ENCODE measurements at places on chromosomes 3 and 15.

- DNase-seq: no peak
These were observed 538.9 kb upstream of the GRM7 start for GRCh38 chr3:6321999-6322398.

GRCh38 chr3:13378155-13378554 is 42.0 kb downstream of the NUP210 start:
- no peak for DNase-seq

DNA sequence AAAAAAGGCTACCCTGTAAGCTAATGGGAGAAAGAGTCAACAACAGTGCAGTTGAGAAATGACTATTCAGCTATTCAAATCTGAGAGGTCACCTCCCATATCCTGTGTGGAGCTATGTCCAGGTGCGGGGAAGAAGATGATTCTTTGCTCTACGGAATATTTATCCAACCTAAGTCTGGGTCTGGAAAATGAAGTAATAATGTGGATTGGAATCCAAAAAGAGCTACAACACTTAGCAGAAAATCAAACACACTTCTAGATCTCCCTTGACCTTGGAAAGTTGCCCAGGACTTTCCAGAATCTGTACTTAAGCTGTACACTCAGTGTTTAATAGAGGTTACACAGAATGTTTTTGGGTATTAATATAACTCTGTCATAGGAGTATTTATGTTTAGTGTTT is 251.9 kb downstream of the NAALADL2 start:
- DNase-seq: no peak

GRCh38 chr3:67655364-67656121 is 1.1 kb upstream of the SUCLG2 start:
- no peak for DNase-seq

- DNase-seq: no peak
These were observed 34.8 kb downstream of the SLC12A8 start for GRCh38 chr3:125177746-125178145.

- no peak for DNase-seq
These were observed 437.7 kb downstream of the DIPK2A start for GRCh38 chr3:144409319-144409718.

DNA sequence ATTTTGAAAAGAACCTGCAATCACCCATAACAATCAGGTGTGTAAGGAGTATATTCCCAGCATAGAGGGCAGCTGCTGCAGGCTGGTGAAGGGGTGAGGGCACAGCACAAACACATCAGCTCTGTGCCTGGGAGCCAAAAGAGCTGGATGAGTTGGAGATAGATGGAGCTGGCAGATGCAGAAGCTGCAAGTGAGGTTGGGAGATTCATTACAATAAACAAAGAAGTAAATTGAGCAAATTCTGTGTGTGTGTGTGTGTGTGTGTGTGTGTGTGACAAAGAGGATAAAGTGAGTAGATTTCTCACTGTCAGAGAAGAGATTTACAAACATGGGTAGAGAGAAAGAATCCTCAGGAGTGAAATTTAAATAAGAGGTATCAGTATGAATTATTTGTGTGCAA is 994.7 kb downstream of the EPHA3 start:
- DNase-seq: no peak

- no peak for DNase-seq
These were observed 41.6 kb downstream of the USF3 start for GRCh38 chr3:113654851-113655250.

Measured in H54 (cell line).